MM.1S (cell line): ENCODE measurements at places on chromosomes 3 and 15.

GRCh38 chr3:197478746-197479668 is 76.8 kb downstream of the BDH1 start:
- no peak for DNase-seq

GRCh38 chr3:161905520-161906132 is 409.0 kb downstream of the OTOL1 start:
- DNase-seq: no peak

DNA sequence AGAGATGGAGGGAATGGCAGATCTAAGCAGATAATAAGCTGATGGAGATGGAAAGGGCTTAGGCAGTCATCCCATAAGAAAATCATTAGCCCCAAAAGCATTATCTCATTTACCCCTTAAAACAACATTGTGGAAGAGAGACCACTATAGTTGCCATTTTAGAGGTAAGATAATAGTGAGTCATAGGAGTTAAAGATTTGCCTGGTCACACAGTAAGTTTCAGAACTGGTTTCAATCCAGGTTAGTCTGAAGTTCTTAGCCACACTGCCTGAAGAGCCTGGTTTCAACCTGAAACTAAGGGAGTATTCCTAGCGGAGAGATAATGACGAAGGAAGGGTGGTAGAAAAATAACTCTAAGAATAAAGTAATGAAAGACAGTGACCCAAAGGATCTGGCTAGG is 13.0 kb upstream of the UBR1 start:
- peak; percentile 24 for DNase-seq

GRCh38 chr3:122745369-122746021 is 48.1 kb downstream of the HSPBAP1 start:
- no peak for DNase-seq

DNA sequence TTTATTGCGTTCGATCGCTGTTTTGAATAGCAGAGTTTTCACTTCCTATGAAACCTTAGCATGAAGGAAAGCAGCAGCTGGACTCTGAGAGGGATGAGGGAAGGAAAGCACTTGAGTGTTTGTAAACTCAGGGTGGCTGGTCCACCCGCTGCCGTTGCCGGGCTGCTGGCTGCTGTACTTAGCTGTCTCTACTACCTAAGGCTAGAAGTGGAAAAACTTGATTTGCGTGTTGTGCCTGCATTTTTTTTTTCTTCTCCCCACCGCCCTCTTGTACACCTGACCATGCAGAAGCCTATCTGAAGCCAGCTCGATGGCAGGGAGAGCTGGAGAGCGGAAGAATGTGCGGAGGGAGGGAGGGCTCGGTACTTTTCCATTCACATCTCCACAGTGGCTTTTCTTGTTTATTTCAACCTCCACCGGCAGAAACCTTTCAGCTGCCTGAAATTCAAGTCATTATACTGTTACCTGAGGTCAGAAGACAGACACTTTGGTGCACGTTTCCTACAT is 4.8 kb upstream of the BCL6 start:
- no peak for DNase-seq

DNA sequence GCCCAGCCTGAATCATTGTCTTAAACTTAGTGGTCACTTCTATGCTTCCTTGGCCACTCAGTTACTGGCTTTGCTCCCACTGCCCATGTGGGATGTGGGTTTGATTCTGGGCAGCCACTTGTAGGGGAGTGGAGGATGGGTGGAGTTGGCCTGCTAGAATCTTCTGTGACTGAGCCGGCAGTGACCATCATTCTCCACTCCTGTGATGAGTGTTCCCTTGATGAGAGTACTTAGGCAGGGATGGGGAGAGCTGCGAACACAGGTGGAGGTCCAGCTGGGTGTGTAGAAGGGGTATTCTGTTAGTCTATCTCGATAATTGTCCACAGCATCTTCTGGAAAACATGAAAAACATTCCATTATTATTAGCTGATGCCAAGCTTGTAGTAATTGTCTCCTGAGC is 8.0 kb downstream of the TM6SF1 start:
- DNase-seq: no peak

- DNase-seq: no peak
Measured at GRCh38 chr3:26406636-26407035, 215.9 kb upstream of the LRRC3B start.

DNA sequence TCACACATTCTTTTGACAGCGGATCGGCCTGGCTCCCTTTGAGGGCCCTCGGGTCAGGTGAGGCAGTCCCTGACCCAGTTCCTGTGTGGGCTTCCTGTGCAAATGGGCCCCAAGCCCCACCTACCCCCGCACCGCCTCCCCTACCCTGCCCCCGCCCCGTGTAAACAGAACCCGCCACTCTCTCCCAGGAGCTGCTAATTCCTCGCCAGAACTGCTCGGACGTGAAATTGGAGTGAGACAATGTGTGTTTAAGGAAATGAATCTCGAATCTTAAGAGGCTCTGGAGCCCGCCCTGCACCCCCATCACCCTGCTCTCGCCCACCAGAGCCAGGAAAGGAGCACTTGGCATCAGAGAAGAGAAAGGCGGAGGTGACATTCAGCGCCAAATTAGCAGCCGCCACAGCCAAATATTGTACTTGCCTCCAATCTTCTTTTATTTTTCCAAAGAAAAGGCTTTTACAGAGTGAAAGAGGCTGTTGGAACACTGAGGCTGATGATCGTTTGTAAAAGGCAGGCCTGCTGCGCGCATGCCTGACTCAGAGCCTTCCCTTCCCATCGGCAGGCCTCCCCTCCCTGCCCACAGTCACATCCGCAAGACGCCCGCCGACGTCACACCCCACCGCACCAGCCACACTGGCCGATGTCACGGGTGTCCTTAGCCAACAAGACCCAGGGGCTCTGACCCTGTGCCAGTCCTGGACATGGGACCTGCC is 53.1 kb downstream of the CACNA2D2 start:
- DNase-seq: no peak

GRCh38 chr3:46934072-46934471 is 42.5 kb downstream of the CCDC12 start:
- no peak for DNase-seq

GRCh38 chr15:98843844-98844243 is 163.7 kb downstream of the PGPEP1L start:
- DNase-seq: no peak

GRCh38 chr3:189165092-189165612 is 6.6 kb upstream of the TPRG1 start:
- DNase-seq: no peak

DNA sequence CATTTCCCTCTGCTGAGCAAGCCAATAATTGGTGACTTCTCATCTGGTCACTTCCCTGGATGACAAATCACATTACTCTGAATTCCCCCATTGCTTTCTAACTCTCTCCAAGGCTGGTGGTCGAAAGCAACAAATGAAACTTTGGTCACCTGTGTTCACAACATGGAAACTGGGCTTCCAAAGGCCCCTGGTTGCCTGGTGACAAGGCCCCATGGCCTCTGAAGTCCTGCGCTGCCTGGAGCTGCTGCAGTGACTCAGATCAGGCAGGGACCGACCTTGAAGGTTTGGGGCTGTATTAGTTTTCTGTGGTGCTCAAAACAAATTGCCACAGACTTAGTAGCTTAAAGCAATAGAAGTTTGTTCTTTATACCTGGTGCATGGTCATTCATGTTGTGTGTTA is 345.3 kb downstream of the WDR72 start:
- DNase-seq: no peak

- no peak for DNase-seq
Measured at GRCh38 chr15:64009241-64009640, 37.0 kb downstream of the DAPK2 start.

GRCh38 chr15:24772266-24772665 is 96.7 kb downstream of the NPAP1 start:
- no peak for DNase-seq
